ENCODE measurements at places on chromosomes 3 and 15.

- no peak for DNase-seq
These were observed at the start of gene DPPA2 for GRCh38 chr3:109316162-109316730. TSS of gene DPPA2 (minus strand) at chr3:109316517. CDS start at chr3:109314542, 1,975 bp downstream.

GRCh38 chr15:46296797-46297196 lies 662.0 kb downstream of the SQOR start:
- no peak for DNase-seq

- DNase-seq, result no peak
These were observed 9.5 kb downstream of the LIMD1 start for GRCh38 chr3:45604066-45604465.

DNA sequence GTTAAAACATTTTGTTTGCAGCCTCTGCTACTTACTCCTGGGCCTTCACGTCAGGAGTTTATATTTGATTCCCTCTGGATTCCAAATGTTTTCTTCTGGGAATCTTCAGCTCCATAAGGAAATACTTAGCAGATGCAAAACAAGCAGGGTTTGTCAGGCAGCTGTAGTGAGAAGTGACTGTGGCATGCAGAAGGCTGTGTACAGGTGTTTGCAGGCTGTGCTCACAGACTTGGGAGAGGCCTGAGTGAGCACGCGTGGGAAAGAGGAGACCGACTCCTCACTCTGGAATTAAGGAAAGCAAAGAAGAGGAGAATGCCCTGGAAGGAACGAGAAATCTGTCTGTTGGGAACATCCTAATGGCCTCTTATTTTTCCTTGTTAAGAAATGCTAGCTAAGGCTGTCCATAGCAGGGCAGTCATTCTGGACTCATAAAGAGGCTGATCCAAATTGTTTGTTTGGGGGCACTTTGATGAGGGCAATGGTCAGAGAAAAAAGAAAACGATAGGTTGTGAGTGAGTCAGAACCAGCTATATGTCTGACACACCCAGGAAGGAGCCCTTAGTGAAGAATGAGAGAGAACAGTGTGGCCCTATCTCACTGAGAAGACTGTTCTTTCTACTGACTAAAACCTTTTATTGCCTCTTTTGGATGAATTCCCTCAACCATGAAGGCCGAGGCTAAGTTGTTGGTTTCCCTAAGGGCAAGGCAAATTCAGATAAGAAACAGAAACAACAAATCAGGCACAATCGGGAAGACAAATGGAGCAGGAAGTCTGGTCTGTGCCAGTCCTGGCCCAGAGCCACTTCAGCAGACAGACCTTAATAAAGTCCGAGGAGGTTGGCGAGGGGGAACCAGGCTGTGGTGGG lies 82.6 kb downstream of the TGFBR2 start:
- no peak for DNase-seq

DNA sequence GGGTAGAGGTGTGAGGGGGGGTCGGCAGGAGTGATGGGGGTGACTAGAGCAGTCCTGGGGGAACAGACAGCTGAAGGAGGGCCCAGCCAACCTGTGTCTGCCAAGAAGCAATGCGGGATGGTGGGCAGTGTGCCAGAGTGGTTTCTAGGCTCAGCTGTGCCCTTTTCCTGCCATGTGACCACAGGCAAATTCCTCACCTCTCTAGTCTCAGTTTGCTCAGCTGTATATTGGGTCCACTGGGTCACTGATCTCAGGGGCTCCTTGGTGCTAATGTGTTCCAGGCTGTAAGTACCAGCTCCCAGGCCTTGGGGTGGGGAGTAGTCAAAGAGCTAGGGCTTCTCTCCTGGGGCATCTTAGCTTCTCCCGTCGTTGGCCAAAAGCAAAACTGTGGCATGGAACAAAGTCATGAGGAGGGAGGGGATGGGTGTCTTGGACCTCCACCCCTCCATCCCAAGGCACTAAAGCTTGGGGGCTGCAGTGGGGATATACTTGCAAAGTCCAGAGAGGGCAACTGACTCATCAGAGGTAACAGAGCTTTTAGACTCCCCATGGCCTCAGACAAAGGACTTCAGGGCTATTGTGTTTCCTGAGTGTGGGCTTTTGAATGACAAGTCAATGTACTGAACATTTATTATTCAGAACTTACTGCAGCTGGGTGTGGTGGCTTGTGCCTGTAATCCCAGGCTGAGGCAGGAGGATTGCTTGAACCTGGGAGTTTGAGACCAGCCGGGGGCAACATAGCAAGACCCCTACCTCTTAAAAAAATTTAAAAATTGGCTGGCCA lies 20.9 kb downstream of the SMAD6 start:
- DNase-seq, result no peak

DNA sequence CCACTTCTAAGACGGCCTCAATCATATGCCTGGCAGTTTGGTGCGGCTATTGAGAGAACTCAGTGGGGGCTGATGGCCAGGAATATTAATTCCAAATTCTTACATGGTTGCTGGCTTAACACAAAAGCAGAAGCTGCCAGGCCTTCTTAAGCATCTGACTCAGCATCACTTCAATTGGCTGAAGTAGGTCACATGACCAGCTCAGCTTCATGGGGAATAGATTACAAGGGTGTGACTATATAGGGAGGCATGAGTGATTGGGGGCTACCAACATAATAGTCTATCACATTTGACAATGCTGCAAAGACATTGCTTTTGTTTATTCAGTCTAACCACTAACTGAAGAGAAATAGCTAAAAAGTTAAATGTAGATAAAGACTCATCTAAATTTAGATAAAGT lies 101.6 kb upstream of the ANKRD28 start:
- DNase-seq, result no peak

- DNase-seq, result no peak
These were observed 12.9 kb downstream of the MON1A start for GRCh38 chr3:49916686-49917085.

- DNase-seq, result no peak
These were observed 57.8 kb downstream of the PIK3CB start for GRCh38 chr3:138776961-138777360.

DNA sequence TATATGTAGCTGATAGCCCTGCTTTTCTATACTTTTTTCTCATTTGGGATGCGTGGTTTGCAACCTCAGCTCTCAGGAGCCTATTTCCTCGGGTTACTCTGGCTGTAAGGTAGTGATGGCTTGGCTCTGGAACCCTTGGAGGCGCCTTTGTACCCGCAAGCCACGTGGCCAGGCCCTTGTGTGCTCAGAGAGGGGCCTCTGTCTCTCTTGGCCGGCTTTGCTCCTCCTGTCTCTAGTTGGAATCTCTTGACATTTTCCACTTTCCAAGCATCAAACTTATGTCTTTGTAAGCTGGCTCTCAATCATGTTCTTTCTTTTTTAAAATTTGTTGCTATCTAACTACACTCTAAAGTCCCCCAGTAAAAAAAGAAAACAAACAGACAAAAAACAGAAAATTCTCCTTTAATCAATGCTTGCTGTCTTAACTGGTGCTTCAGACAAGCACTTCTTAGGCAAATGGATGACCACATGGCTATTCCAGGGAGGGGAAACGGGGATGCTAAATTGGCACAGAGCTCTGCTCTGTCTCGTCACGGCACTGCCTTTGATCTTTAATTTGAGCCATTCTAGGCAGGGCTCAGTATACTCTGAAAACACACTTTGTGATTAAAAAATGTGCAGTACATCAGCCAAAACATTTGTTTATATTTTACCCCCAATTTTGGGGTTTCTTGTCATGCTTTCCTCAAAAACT lies 180.4 kb upstream of the NR2E3 start:
- DNase-seq, result no peak

DNA sequence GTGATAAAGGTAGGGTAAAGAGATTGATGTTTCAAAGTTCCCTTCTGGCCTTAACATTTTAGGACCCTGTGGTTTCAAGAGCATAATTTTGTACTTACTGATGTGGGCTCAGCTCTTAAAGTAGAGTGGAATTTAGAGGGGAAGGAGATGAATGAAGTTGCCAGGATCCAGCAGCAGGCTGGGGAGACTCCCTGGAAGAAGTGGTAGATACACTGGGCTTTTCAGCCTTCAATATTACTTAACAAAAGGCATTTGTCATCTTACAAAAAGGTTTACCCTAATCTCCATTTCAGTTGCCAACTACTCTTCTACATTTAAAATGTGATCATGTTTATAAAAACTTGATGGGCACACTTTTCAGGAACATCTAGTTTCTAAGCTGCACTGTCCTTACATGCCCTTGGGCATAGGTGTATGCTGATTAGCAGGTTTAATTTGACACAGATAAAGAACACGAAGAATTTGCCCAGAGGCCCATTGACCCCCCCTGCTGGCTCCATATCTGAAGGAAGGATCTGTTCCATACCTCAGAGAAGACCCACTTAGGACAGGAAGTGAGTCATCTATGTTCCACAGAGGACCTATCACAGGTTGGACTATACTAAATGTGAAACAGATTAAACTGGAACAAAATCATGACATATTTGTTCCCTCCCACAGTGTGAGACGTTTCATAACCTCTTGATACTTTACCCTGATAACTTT lies 93.0 kb upstream of the LPP start:
- no peak for DNase-seq

- DNase-seq, result no peak
These were observed 223.3 kb downstream of the FOXP1 start for GRCh38 chr3:71360180-71360579.

GRCh38 chr3:157119369-157119951 lies 40.5 kb downstream of the CCNL1 start:
- DNase-seq, result no peak

- no peak for DNase-seq
These were observed 25.2 kb downstream of the GASK1A start for GRCh38 chr3:43004282-43004681.

- DNase-seq, result no peak
These were observed 300.4 kb upstream of the STT3B start for GRCh38 chr3:31232055-31233025.

- DNase-seq, result no peak
These were observed 31.4 kb downstream of the NPTN start for GRCh38 chr15:73601451-73602445.

DNA sequence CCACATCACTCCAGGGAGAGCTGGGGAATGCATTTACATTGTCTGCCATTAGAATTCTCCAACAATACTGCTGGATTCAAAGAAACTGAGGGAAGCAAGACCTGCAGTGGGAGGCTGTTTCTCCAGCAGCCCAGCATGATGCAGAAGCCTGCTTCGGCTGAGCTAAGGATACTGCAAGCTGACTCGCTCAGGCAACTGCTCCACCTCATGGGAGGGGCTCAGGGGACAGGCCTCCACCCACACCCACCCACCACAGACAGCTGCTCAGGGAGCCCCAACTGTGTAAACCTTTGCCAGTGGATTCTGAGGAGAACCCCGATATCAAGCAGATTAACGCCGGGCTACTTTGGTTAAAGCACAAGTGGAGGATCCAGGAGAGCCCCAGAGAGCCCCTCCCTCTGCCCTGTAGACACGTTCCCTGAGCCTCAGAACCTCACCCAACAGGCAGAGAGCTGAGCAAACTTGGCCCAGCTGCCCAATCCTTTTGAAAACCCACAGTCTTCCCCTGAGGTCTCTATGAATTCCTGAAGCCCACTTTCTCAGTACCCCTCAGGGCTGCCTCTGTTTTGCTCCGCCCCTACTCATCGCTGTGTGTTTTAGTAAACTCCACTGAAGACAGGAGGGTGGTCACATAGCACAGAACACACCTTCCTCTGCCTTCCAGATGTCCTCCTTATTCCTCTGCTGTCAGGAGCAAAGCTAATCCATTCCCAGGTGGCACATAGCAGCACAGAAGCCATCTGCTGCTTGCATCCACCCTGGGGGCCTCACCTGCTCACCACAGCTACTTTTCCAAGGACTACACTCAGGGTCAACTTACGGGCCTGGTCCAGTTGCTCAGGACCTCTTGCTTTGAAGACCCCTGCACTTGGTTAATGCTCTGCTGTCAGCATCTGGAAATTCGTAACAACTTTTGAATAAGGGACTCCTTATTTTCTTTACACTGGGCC lies 269.0 kb downstream of the ABHD5 start:
- DNase-seq, result no peak

- DNase-seq, result no peak
These were observed 9.9 kb upstream of the STRA6 start for GRCh38 chr15:74212494-74212893.

- DNase-seq, result no peak
These were observed 8.1 kb downstream of the CAV3 start for GRCh38 chr3:8741581-8742261.

GRCh38 chr3:3860235-3860634 lies 61.0 kb downstream of the LRRN1 start:
- DNase-seq, result no peak

DNA sequence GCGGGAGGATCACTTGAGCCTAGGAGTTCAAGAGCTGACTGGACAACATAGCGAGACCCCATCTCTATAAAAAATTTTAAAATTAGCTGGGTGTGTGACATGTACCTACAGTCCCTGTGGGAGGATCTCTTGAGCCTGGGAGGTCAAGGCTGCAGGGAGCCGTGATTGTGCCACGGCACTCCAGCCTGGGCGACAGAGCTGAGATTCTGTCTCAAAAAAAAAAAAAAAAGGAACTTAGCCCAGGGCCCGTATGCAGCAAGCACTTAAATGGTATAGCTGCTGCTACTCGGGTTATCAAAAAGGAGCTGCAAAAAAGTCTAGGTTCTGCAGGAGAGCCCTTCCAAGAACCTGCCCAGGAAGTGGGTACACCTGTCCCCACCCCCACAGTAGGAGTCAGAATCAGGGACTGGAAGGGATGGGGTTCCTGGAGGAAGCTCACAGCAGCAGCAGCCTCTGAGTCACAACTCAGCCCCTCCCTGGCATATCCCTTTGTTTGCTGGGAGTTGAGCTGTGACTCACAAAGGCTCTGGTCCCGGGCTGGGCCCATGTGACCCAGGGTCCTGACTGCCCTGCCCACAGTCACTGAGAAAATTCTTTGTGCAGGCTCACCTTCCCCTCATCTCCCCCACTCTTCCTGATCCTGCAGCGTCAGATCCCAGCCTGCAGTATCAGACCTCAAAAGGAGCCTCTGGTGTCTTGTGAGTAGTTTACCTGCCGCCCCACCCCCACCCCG lies at the start of gene SPATA12:
TSS of gene SPATA12 (plus strand) at position 576 of the 733 bp plus-strand sequence. CDS start 13,031 bp downstream, outside the sequence.
- no peak for DNase-seq

- no peak for DNase-seq
These were observed 82.0 kb upstream of the XXYLT1 start for GRCh38 chr3:195352895-195353488.

DNA sequence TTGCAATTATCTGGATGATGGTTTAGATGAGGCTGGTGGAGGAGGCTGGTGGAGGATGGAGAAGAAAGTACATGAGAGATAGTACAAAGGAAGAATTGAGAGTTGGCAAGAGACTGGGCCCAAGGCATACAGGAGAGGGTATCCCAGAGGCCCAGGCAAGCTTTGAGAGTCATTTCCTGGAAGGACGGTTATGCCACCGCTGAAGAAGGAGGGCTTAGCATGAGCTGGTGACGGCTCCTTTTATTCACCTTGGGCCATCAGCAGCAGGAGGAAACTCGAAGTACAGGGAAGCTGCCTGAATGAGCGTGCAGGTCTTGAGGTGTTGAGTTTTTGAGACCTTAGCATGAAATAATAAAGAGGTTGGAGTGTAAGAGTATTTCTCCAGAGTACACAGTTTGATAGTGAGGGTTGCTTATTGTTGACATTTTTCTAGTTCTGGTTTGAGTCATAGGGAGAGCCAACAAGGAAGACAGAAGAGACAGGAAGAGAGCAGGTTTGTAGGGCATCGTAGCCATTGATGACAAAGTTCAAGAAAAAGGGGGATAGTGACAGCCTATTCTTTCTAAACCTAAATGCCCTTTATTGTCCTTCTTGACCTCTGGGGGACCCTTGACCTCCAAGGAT lies 13.8 kb downstream of the THSD4 start:
- DNase-seq, result no peak

- no peak for DNase-seq
These were observed 126.8 kb downstream of the MITF start for GRCh38 chr3:69865925-69866679.

- DNase-seq, result no peak
These were observed 329.4 kb upstream of the CTNNB1 start for GRCh38 chr3:40869939-40870338.

GRCh38 chr3:45931496-45931895 lies 11.8 kb upstream of the CXCR6 start:
- no peak for DNase-seq
